Dermis blood vessel endothelial cell (primary cell): ENCODE measurements at places on chromosomes 16 and 17. TPM values are rescaled to one million over a fixed set of nuclear protein-coding genes. Genes with fewer than 3 reads are reported as not detected.
A peak's percentile ranks its signal among the peaks of the same experiment; 100 is the strongest.

- DNase-seq: no peak
Measured at GRCh38 chr17:58702045-58702476, 9.7 kb downstream of the RAD51C start.

DNA sequence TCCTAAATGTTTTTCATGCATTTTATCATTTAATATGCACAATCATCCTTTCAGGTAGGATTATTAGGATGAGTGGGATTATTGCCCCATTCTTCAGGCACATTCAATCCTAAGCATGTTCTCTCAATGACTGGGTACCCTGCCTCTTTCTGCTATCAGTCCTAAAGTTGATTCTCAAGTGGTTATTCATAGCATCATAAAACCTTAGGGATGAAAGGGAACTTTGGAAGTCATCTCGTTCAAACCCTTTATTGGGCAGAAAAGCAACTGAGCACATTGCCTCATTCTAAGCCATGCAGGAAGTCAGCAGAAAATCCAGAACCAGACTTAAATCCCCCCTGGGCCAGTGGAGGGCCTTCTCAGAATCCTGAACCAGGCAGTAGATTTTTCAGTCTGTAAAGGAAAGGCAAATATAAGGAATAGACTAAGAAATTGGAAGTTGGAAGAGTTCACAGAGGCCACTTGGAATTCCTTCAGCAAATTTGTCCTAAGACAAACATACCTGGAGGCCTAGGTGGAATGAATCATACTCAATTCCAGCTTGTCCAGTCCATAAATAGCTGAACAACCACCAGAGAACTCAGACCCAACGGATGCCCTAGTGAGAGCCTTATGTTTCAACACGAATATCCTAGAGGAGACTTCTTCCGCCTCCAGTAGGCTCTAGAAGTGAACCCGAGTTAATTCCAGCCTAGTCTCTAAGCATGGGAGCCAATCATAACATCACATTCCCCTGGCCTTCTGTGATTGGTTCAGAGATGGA lies 62.7 kb downstream of the IRX6 start:
- DNase-seq: no peak

Gene TLCD1
- total RNA-seq: 0.85 and 0.93 TPM in 2 replicates

Gene IL17C
- total RNA-seq: not detected in 2 replicates

- DNase-seq: no peak
Measured at GRCh38 chr16:29232811-29233704, 173.5 kb downstream of the NPIPB11 start.

DNA sequence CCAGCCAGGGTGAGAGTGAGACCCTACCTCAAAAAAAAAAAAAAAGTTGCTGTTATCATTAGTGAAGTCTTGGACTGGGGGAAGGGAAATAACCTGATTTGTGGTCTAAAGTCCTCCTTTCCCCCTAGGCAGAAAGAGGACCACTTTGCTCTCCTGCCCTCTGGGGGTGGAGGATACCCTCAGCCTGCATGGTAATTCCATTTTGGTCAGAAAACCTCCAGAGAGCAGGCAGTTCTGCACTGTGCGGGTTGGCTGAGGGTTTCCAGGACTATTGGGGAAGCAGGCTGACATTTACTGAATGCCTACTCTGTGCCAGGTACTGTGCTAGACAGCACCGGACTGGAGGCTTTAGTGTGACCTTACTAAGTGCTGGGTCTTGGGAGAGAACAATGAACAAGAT lies 2.6 kb downstream of the ADAP2 start:
- DNase-seq: no peak

Gene C16orf96
- not detected in 2 replicates for total RNA-seq

DNA sequence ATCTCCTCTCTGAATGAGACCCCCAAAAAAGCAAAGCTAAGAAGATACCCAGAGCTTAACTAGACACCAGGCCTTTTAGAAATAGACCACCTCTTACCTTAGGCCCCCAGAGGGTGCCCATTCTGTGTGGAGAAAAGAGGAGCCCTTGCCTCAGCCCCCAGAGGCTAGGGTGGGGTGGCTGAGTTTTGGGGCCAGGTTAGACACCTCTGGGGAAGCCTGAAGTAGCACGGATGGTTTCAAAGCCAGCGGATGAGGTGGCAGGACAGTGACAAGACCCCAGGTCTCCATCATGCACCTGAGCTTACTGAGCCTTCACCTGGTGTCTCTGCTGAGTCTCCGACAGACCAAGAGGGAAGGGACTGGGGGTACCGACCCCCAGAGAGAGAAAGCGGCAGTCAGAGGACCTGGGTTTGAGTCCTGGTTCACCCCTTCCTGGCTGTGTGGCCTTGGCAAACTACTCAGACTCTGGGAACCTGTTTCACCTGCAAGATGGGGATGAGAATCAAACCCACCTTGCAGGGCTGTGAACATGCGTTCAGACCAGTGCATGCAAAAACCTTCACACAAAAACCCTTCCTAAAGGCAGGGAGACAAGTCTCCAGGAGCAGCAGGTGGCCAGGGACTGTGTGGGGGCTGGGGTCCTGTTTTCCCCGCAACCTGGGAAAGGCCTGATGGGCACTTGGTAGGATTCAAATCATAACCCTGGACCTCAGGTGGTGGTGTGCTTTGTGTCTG lies 7.7 kb downstream of the SCGB1C2 start:
- DNase-seq: no peak

Gene CD7
- not detected in 2 replicates for total RNA-seq

GRCh38 chr16:69064124-69064763 lies 41.2 kb upstream of the HAS3 start:
- DNase-seq: no peak

GRCh38 chr17:57868910-57869616 lies 19.2 kb upstream of the MRPS23 start:
- no peak for DNase-seq

Gene EMP2
- total RNA-seq: 43.7 and 67.6 TPM in 2 replicates

- DNase-seq: peak; percentile 63
Measured at GRCh38 chr17:40854175-40854814, 12.7 kb downstream of the KRT12 start.

- DNase-seq: no peak
Measured at GRCh38 chr16:67731753-67732095, 12.6 kb upstream of the GFOD2 start.

- no peak for DNase-seq
Measured at GRCh38 chr16:19484096-19484495, 37.8 kb downstream of the GDE1 start.

DNA sequence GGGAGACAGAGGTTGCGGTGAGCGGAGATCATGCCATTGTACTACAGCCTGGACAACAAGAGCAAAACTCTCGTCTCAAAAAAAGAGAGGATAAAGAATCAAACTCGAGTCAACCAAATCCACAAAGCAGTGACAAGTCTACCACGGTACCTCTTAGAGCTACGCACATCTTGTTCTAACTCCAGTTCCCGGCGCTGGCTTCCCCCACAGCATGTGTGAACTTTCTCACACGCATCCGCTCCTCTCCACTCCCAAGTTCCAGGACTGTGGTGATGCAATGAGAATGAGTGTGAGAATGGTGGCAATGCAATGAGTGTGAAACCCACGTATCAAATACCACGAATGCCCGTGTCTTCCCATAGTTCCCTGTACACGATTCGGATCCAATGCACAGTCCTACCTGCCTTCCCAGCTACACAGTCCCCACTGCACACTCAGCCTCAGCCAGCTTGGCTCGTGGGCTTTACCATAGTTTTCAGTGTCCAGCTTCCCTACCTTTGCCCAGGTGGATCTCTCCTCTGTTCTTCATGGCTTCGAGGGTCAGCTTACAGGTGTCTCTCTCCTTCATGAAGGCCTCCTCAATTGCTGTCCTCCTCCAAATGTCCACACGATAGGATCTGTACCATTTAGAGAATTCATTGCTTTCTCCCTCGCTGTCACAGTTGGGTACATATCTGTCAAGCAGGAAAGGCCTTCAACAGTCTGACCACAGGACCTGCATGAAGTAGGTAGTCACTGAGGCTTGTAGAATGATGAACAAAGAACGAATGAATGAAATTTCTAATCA lies 9.2 kb upstream of the P2RX5 start:
- no peak for DNase-seq

DNA sequence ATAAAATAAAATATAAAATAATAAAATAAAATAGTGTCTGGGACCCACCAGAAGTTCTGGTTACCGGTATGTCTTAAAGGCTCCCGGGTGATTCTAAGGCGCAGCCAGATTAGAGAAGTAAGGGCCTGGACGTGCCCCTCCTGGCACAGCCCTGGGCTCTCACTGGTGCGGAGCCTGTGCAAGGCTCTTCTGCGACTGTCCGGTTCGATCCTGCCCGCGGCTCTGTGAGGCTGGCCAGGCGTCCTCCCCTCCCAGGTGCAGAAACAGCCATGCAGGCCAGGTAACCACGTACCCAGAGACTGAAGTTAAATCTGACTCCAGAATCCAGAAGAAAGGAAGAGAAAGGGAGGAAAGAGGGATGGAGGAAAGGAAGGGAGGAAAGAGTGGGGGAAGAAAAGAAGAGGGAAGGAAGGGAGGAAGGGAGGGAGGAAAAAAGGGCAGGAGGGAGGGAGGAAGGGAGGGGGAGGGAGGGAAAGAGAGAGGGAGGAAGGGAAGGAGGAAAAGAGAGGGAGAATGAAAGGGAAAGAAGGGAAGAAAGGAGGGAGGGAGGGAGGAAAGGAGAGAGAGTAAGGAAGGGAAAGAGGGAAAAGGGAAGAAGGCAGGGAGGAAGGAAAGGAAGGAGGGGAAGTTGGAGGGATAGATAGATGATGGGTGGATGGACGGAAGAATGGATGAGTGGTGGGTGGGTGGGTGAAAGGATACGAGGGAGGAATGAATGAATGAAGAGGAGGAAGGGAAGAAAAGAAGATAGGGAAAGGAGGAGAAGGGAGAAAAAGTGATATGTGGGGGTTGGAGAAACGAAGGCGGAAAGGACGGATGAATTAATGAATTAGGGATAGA lies 42.3 kb downstream of the C16orf82 start:
- DNase-seq: no peak
